Dermis blood vessel endothelial cell (primary cell): ENCODE measurements at places on chromosomes 13 and 19. TPM values are rescaled to one million over a fixed set of nuclear protein-coding genes. Genes with fewer than 3 reads are reported as not detected.
A peak's percentile ranks its signal among the peaks of the same experiment; 100 is the strongest.

DNA sequence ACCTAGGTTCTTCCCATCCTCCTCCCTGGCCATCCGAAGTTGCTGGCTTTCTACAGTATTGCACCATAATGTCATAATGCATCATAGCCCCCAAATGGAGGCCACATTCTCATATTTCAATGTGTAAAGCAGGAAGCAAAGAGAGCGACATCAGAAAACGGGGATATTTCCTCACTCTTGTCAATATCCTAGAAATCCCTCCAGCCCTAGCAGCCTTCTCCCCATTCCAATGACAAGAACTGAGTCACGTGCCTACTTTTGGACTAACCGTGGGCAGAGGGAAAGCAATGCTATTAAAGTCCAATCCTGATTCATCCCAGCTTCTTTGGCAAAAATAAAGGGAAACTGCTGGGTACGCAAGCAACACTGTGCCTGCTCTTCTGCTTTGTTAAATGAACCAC is 4.3 kb upstream of the RAP2A start:
- no peak for DNase-seq

Gene CPT1C
- total RNA-seq = 19.1 and 19.5 TPM in 2 replicates

GRCh38 chr13:76027131-76027530 is 391.0 kb downstream of the LMO7 start:
- DNase-seq = no peak

Gene PRODH2
- total RNA-seq = not detected in 2 replicates

GRCh38 chr13:75621147-75621546 is 15.0 kb upstream of the LMO7 start:
- peak; percentile 24 for DNase-seq

DNA sequence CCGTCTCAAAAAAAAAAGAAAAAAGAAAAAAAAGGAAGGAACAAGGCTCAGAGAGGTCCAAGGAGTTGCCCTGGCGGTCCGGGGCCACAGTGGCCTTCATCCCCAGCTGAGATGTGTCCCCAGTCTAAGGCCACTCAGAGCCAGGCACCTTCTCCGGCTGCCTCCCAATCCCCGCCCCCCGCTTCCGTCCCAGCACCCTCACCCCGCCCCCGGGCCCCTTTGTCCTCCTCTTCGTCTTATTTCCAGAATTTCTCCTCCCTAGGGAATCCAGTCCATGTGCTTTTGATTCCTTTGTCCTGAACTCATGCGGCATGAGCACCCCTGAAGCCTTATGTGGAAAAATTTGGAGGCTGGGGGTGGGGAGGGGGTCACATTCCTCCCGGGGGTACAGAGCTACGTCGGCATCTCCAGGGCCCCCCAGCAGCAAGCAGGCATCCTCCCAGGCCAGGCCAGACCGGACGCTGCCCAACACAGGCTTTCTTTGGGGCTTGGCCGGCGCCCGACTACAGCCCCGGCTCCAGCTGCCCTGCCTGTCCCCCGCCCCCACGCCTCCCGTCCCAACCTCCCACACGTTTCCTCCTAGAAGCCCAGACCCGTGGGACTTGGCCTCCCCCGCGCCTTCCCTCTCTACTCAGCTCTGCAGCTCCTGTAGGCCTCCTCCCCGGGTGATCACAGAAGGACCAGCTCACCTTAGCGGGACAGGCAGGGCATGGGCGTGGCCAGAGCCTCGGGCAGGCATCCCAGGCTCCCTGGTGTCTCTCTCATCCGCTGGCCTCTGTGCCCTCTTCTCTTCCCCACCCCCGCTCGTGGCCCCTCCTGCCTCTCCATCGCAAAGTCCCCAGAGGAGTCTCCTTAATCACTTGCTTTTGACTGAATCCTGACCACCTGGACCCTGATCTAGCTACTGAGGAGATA is 17.8 kb upstream of the ADGRE5 start:
- peak; percentile 71 for DNase-seq

- DNase-seq = no peak
Measured at GRCh38 chr13:113507505-113508345, 17.2 kb upstream of the DCUN1D2 start.

DNA sequence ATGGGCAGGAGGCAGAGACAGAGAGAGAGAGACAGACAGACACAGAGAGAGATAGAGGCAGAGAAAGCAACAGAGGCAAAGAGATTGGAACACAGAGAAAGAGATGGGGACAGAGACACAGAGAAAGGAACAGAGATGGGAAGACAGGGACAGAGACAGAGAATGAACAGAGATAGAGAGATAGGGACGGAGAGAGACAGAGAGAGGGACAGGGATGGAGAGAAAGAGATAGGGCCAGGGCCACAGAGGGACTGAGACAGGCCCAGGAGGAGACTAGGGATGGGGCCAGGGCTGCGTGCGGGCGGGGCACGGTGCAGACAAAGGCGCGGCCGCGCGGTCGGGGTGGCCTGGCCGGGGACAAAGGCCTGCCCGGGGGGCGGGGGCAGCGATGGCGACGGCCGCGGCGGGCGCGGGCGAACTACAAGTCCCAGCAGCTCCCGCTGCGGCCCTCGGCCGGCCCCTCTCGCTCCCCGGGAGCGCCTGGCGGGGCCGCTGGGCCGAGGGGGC is at the start of gene ZNF358:
Gene ZNF358, plus strand, starts transcription at position 459 of the 507 bp plus-strand sequence. CDS start 3,140 bp downstream, outside the sequence.
- peak; percentile 76 for DNase-seq

DNA sequence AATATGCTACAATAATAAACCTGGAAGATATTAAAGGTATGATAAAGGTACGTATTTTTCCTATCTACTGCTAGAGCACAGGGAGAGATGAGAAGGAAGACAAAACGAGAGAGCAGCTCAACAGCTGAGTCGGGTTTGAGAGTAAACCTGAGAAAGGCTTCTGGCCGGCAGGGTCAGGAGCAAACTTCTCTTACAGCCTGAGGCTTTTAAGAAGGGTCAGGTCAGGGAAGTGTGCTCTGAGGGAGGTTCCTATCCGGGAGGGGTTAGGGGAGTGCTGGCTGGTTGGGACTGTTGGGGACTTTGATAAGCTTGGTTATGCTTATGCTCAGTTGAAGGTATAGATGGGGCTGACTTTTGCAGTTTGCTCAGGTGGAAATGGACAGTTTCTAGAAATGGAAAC is 77.7 kb upstream of the PRR20A start:
- no peak for DNase-seq

DNA sequence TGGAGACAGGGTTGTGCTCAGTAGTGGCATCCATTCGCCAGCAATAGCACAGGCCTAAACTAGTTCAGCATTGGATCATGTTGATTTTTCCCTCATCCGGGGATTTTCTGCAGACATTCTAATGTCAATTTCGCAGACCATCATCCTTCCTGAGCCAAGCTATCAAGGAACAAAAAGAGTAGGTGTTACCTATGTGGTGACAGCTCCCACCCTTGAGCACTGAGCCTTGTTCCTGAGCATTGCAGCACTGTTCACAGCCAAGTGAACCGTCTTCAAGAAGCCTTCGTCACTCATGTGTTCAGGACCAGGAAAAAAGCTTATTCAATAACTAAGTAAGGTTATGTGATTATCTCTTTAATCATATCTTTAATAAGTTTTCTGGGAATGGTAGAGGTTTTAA is 576.2 kb downstream of the UQCRFS1 start:
- DNase-seq = no peak

- no peak for DNase-seq
Measured at GRCh38 chr19:54341295-54341694, 2.3 kb upstream of the LILRA4 start.

DNA sequence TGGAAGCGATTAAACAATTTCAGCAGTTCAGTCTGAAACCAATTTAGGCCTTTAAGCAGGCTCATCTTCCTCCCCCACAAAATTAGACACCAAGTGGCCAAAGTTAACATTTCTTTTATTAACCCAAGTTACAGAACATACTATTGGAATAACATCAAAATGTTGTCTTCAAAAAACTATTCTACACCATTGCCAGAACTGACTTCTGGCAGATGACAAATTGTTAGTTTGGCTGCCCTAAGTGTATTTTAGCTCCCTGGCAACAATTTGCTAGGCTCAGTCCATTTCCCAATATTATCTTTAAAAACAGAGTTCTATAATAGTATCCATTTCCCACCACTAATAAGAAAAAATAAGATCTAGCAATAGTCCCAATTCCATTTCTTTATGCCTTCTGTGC is 107.8 kb downstream of the SGCG start:
- DNase-seq = no peak
